ENCODE measurements at places on chromosomes 11 and 22. TPM values are rescaled to one million over a fixed set of nuclear protein-coding genes. Genes with fewer than 3 reads are reported as not detected.

The WBP2NL gene
- 9.6 TPM for total RNA-seq

- peak overlapping the region; percentile 45 for H3K4me3 ChIP-seq
- peaks cover 18% of the 10 kb centered on the region for H3K4me1 ChIP-seq
- H3K27me3 ChIP-seq: no peaks in the 10 kb centered on the region
- DNase-seq: no peak
- no peaks in the 10 kb centered on the region for H3K36me3 ChIP-seq
Observed at GRCh38 chr22:20964799-20965103, 2.3 kb upstream of the AIFM3 start.

DNA sequence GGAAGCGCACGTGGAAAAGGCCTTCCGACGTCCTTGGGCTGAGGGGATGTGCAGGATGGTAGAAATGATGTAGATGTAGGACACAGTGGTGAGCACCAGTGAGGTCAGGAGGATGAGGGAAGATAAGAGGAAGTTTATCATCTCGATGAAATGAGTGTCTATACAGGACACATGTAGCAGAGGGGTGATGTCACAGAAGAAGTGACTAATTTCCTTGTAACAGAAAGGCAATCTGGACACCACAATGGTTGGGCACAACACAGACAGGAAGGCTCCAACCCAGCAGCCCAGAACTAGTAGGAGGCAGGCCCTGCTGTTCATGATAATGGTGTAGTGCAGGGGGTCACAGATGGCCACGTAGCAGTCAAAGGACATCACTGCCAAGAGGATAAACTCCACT, 35.0 kb upstream of the OR6M1 start:
- H3K4me1 ChIP-seq: no peaks in the 10 kb centered on the region
- no peak overlapping the region for H3K27ac ChIP-seq
- no peaks in the 10 kb centered on the region for H3K36me3 ChIP-seq
- no peak overlapping the region for H3K4me3 ChIP-seq
- H3K27me3 ChIP-seq: no peaks in the 10 kb centered on the region
- no peak for DNase-seq

The RNF214 gene
- 10.9 TPM for total RNA-seq

DNA sequence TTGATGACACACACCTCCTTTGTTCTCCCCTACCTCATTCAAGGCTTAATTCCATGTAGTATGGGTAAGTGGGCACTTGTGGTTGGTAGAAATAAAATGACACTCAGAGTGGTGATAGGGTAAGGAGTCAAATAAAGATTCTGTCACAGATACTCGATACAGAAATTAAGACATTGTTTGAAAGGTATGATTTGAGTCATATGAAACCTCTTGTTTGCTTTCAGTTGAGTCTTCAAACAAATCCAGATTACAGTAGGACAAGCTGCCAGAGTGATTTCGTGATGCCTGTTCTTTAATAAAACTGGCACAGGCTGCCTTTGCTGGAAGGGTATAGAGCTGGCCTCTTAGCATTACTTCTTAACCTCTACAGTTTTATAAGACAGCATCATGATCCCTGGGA, 182.4 kb downstream of the SPON1 start:
- H3K4me3 ChIP-seq: no peak overlapping the region
- H3K36me3 ChIP-seq: no peaks in the 10 kb centered on the region
- H3K27ac ChIP-seq: no peak overlapping the region
- no peaks in the 10 kb centered on the region for H3K27me3 ChIP-seq
- H3K4me1 ChIP-seq: no peaks in the 10 kb centered on the region
- no peak for DNase-seq

- H3K27me3 ChIP-seq: no peaks in the 10 kb centered on the region
- H3K4me1 ChIP-seq: no peaks in the 10 kb centered on the region
- peaks cover 97% of the 10 kb centered on the region for H3K36me3 ChIP-seq
Observed at GRCh38 chr11:68778205-68778604, 26.9 kb upstream of the TESMIN start.

DNA sequence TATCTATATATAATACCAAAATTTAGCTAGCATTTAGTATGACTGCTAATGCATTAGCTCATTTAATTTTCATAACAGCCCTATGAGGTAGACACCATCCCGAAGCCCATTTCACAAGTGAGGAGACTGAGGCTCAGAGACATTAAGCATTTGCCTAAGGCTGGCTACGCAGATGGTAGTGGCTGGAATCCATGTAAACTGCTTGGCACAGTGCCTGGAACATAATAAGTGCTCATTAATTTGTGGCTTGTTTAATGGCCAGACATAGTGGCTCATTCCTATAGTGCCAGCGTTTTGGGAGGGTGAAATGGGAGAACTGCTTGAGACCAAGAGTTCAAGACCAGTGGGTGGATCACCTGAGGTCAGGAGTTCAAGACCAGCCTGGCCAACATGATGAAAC, 17.8 kb upstream of the TP53I11 start:
- no peaks in the 10 kb centered on the region for H3K27me3 ChIP-seq
- no peak overlapping the region for H3K27ac ChIP-seq
- DNase-seq: no peak
- H3K36me3 ChIP-seq: no peaks in the 10 kb centered on the region

- H3K4me1 ChIP-seq: peaks cover 32% of the 10 kb centered on the region
- no peak overlapping the region for H3K4me3 ChIP-seq
- H3K27ac ChIP-seq: no peak overlapping the region
Observed at GRCh38 chr22:41908411-41909309, 6.2 kb downstream of the SHISA8 start.

GRCh38 chr11:2380807-2381350, 3.8 kb downstream of the CD81 start:
- peak overlapping the region; percentile 99 for H3K27ac ChIP-seq
- no peaks in the 10 kb centered on the region for H3K36me3 ChIP-seq
- peak overlapping the region; percentile 99 for H3K4me3 ChIP-seq
- peaks cover 84% of the 10 kb centered on the region for H3K4me1 ChIP-seq
- no peaks in the 10 kb centered on the region for H3K27me3 ChIP-seq

The RAG2 gene
- total RNA-seq: not detected

The KCNJ5 gene
- 0.36 TPM for total RNA-seq

- H3K4me1 ChIP-seq: peaks cover 28% of the 10 kb centered on the region
- DNase-seq: no peak
- H3K4me3 ChIP-seq: no peak overlapping the region
- no peaks in the 10 kb centered on the region for H3K36me3 ChIP-seq
Observed at GRCh38 chr22:38881997-38882879, 10.2 kb upstream of the CBX6 start.

The CHRDL2 gene
- not detected for total RNA-seq

GRCh38 chr11:8217926-8218325, 45.8 kb downstream of the LMO1 start:
- H3K27ac ChIP-seq: no peak overlapping the region
- DNase-seq: no peak
- H3K36me3 ChIP-seq: no peaks in the 10 kb centered on the region
- H3K4me1 ChIP-seq: no peaks in the 10 kb centered on the region
- no peaks in the 10 kb centered on the region for H3K27me3 ChIP-seq
- no peak overlapping the region for H3K4me3 ChIP-seq

The OR52W1 gene
- not detected for total RNA-seq

DNA sequence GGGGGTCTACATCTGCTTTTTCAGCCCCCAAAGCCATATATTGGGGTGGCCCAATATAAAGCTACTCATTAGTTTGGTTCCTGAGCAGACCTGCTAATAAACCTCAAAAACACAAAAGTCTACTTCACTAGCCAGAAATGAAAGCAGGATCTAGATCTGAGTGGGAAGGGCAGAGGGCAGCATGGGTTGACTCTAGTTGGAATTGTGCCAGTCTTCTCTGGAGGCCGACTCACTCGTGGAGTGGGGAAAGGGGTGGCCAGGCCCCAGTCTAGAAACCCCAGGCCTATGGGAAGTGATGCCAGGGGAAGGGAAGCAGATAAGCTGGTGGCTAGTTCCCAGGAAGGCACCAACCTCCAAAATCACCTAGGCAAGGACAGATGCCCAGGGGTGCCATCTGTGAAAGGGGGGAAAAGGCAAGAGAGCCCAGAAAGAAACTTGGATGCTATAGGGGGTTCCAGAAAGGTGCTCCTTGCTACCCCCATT, 5.3 kb downstream of the PATZ1 start:
- no peak overlapping the region for H3K27ac ChIP-seq
- peaks cover 48% of the 10 kb centered on the region for H3K36me3 ChIP-seq
- no peaks in the 10 kb centered on the region for H3K27me3 ChIP-seq
- H3K4me1 ChIP-seq: peaks cover 73% of the 10 kb centered on the region
- no peak overlapping the region for H3K4me3 ChIP-seq

The APOC3 gene
- total RNA-seq: 36.5 TPM

- no peaks in the 10 kb centered on the region for H3K36me3 ChIP-seq
- no peak overlapping the region for H3K27ac ChIP-seq
- peaks cover 7% of the 10 kb centered on the region for H3K4me1 ChIP-seq
Observed at GRCh38 chr11:34481307-34481706, 32.3 kb downstream of the ELF5 start.

Data from suprapubic skin (tissue), 4 donors.